CD4-positive, alpha-beta T cell (primary cell): ENCODE measurements at places on chromosomes 2 and 18.

DNA sequence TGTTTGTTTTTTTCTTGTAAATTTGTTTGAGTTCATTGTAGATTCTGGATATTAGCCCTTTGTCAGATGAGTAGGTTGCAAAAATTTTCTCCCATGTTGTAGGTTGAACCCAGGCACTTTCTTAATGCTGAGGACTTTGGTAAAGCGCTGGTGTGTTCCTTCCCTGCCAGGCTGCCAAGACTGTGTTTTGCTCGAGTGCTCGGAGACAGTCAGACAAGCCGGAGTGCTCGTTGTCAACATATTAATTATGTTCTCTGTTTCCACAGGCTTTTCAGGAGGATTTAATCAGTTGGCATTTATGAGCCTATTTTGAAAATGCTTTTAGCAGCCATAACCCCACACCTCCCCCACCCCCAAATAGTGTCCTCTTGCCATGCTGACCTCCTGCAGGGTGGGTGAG is 6.4 kb downstream of the MTCL1 start:
- no peak for DNase-seq

GRCh38 chr2:129011466-129012061 is 692.9 kb upstream of the HS6ST1 start:
- no peak for DNase-seq

- no peak for DNase-seq
Observed at GRCh38 chr18:40570615-40571014, 1384.4 kb upstream of the PIK3C3 start.

DNA sequence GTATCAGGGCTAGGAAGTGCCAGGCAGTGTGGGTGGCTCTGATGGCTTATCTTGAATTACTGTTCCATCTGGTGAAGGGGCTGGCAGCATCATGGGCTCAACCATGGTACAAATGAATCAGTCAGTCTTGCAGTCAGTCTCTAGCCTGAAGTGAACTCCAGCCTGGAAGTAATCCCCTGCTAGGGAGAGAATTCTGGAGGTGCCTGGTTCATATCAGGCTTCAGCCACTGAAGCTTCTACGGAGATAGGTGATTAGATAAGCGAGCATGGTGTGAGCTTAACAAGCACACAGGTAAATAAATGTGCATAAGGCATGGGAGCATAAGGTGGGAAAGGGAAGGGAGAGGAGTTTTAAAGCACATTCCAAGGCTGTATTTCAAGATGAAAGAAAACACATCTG is 541.7 kb downstream of the MBD2 start:
- no peak for DNase-seq

DNA sequence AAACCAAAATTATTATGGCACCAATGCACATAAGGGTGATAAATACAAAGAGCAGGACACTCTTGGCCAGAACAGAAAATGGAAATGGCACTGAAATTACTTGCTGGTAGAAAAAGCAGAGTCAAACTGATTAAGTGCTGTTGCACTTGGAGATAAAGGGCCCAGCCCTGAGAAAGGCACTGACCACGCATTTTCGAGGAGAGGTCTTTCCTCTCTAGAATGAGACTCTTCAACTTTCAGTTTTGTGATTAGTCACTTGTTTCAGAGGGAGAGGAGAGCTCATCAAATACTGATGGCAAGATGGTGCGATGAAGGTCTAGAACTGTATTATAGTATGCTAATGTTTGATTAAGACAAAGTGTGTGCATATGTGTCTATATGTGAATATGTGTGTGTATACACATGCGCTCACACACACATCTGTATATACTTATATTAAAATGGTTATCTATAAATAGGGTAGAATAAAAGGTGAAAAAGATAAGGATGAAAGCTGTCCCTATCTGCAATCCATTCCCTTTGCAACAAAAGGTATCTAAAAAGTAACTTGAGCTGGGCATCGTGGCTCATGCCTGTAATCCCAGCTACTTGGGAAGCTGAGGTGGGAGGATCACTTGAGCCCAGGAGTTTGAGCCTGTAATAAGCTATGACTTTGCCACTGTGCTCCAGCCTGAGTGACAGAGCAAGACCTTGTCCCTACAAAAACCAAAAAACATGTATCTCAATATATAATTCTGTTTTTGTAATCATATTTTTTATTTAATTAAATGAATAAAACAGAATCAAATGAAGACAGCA is 48.8 kb upstream of the ZDBF2 start:
- no peak for DNase-seq

DNA sequence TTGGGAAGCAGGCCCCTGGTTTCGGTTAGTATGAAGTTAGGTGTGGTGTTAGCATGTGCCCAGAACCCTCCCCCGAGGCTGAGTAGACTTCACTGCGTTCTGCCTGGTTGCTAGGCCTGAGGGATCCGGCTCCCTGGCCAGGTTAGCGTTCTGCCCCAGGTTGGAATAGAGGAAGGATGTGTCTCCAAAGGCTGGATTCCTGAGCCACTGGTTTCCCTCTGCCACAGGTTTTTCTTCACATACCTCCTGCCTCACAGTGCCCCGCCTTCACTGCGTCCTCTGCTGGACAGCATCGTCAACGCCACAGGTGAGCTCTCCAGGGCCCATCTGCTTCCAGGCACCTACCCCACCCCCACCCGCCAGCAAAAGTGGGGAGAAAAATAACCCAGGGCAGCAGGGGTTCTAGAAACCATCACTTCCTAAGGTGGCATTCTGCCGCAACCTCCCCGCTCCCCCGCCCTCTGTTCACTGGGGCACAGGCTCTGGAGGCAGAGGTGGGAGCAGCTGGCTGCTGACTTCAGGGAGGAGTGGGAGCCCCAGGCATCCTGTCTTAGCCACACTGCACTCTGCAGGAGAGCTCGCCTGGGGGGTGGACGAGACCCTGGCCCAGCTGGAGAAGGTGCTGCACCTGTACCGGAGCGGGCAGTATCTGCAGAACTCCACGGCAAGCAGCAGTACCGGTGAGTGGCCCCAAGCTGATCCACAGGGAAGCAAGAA is 7.1 kb downstream of the PKDCC start:
- no peak for DNase-seq

- no peak for DNase-seq
Observed at GRCh38 chr18:13471198-13471845, 252.8 kb downstream of the LDLRAD4 start.

DNA sequence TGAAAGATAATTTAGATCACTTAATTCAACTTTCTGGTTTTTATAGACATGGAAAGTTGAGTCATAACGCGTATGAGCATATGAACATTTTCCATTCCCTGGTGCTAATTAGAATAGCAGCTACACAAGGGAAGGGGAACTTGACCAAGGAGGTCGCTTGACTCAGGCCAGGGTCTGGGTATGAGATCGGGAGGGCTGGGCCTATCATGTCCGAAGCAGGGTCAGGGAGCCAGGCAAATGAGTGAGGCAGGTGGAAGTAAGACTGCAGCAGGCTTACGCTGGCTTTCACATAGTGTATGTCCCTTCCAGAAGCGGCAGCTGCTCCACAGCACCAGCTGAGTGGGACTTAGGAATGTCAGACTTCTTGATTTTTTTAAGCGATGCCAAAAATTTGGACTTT is 14.7 kb downstream of the RALB start:
- DNase-seq = no peak

GRCh38 chr2:219368690-219369191 is 19.0 kb downstream of the DNPEP start:
- DNase-seq = no peak

DNA sequence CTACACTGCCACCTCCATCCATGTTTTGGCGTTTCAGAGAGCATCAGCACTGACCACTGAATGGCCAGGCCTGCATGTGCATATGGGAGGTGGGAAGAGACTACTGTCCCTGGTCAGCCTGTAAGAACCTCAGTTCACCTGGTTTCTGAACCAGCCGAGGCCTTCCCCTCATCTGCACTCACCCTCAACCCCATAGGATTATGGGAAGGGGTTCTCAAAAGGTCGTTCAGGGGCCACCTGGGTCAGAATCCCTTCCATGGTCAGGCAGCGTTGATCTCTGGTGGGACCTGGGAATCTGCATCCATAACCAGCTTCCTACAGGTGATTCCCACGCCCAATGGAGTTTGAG is 36.7 kb downstream of the TET3 start:
- no peak for DNase-seq

DNA sequence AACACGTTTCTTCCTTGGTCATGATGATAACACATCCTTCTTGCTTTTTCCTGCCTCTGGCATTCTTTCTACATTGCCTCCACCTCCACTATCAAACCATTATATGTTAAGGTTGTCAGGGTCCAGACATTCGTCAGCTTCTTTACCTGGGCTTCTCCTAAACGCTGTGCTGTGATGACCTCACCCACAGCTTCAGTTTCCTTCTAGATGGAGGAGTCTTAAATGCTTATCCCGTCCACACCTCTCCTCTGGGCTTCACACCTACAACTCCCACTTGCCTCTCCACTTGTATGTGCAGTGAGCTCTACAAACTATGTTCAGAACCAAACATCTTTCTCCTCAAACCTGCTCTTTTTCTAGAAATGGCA is 666 bp upstream of the STAT1 start:
- no peak for DNase-seq

- no peak for DNase-seq
Observed at GRCh38 chr18:12074736-12075135, 18.9 kb upstream of the ANKRD62 start.

DNA sequence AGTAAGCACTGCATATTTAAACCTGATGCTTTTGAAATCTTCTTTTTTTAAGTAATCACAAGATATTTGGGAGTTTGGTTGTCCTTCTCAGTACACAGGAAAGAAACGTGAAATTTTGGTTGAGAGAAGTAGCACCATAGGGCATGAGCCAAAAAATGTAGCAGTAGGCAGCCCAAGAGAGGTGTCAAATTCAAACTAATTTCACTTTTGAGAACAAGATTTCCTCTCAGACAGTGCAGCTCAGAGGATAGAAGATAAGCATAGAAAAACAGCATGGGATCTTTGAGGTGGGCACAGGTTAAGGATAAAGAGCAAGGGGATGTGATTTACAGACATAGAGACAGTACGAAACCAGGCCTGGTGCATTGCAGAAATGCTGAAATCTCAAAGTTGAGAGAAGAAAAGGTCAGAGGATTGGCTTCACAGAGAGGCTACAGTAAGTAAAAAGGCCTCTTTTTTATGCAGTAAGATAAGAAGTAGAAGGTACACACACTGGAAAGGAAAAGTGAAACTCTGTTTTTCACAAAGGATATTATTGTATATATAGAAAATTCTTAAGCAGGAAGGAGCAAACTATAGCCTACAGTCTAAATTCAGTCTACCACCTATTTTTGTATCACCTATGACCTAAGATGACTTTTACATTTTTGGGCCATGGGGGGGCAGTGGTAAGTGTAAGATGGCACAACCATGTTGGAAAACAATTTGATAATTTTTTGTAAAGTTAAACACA is 89.8 kb downstream of the PKP4 start:
- DNase-seq = no peak

DNA sequence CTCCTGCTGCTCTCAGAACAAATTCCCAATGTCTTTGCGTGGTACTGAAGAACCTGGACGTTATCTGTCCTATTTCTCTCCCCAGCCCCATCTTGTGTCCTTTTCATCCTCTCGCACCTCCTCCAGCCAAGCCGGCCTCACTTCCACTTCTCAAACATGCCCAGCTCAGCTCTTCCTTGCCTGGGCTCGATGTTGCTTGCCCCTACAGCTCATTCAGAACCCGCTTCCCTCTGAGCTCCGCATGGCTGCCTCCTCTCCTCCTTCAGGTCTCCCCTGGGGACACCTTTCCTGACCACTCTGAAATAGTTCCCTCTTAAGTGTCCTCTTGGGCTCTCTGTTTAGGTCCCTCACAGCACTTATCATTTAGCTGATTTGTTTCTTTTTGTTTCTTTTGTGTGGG is 6.7 kb upstream of the SMARCAL1 start:
- no peak for DNase-seq

- DNase-seq = no peak
Observed at GRCh38 chr2:26162963-26163362, 9.9 kb upstream of the GAREM2 start.

- DNase-seq = no peak
Observed at GRCh38 chr18:8001711-8002301, 434.7 kb downstream of the PTPRM start.

- no peak for DNase-seq
Observed at GRCh38 chr18:50836521-50836957, 16.7 kb upstream of the MRO start.

GRCh38 chr18:14978962-14979535 is 231.1 kb downstream of the ANKRD30B start:
- no peak for DNase-seq

DNA sequence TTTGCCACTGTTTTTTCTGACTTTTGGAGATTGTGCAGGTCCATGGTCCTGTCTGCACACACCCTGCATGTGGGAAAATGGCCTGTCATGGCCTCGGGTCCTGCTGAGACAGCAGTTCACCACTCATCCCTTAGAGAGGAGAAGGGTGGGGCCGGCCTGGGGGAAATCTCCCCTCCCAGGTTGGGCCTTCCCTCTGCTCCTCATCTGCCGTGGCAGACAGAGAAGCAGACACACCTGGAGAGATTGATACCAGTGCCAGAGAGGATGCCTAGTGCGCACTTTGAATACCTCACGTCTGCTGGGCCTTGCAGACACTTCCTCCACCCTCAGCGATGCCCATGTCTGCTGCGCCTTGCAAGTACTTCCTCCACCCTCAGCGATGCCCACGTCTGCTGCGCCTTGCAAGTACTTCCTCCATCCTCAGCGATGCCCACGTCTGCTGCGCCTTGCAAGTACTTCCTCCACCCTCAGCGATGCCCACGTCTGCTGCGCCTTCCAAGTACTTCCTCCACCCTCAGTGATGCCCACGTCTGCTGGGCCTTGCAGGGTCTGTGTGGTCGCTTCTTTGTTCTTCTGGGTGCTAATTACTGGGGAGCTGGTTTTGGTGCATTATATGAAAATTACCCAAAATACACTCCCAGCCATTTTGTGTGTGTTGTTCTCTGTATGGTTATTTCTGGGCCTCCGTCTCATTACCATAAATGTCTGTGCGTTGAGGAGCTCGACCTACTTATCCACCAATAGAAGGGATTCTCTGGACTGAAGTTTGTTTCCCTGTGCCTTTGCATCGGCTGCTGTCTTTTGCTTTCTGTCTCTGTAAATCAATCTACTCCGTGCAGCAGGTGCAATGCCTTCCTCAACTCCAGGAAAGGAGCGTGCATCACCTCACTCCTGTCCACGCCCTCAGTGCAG is 186.9 kb upstream of the PXDN start:
- no peak for DNase-seq

GRCh38 chr2:236662231-236663185 is 92.9 kb downstream of the ACKR3 start:
- no peak for DNase-seq
